ENCODE measurements at places on chromosomes 16 and 17.

DNA sequence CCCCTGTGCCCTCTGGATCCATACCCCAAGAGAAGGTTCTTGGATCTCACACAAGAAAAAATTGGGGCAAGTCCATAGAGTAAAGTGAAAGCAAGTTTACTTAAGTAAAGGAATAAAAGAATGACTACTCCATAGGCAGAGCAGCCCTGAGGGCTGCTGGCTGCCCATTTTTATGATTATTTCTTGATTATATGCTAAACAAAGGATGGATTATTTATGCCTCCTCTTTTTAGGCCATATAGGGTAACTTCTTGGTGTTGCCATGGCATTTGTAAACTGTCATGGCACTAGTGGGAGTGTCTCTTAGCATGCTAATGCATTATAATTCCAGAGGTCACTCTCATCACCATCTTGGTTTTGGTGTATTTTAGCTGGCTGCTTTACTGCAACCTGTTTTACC, 70.8 kb downstream of the NLK start:
- no peak for DNase-seq

GRCh38 chr17:50501054-50501453, 7.2 kb upstream of the MYCBPAP start:
- peak; percentile 49 for DNase-seq

GRCh38 chr16:55292491-55292890, 31.5 kb upstream of the IRX6 start:
- no peak for DNase-seq

DNA sequence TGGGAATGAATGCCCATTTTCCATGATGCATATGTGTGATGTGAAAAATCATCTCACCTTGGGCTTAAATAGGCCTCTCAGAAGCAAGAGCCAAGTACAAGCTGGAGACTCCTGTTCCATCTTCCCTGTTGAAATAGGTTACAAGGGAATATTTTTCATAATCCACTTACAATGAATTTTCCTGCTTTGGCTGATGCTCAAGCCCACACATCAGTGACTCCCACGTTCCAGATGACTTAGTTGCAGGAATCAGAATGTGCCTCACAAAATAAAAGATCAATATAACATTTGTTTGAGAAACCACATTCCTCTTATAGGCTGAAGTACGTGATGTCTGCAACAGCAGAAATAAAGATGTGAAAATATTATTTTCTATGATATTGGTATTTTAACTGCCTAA, 24.1 kb downstream of the ANKFN1 start:
- no peak for DNase-seq

DNA sequence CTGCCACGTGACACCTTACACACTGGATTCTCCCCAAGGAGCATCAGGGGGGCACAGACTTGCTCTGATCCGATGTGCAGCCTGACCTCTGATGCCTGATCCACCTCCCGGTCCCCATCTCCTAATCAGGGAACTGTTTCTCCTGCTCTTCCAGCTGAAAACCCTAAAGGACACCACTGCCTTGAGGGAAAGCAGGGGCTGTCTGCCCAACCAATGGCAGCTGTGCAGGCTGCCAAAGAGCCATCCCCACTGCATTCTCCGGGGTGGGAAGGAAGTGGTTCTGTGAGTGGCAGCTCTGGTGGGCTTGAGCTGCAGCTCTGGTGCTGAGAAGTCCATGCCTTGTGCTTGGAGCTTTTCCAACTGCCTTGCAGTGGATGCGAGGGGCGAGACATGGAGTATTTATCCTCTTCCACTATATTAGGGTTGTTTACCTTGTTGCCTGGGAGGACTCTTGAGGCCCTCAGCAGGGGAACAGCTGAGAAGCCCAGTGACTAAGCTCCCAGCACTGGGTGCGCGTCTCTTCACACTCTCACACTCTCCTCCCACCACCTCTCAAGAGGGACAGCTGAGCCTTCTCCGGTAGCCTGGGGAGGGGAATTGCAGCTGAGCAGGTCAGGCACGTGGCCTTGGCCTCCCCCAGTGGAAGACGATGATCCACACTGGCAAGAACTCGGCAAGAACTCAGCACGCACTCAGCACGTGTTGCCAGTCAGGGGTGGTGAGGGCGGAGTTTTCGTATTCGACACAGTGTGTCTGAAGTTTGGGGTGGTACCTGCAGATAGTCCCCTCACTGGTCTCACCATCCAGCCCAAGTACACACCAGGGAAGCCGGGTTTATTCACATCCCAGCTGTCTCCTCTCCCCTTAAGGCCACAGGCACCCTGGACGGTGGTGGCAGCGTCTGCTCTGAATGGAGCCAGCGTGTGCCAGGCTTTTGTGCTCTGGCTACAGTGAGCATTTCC, 21.1 kb upstream of the SPATA32 start:
- no peak for DNase-seq

DNA sequence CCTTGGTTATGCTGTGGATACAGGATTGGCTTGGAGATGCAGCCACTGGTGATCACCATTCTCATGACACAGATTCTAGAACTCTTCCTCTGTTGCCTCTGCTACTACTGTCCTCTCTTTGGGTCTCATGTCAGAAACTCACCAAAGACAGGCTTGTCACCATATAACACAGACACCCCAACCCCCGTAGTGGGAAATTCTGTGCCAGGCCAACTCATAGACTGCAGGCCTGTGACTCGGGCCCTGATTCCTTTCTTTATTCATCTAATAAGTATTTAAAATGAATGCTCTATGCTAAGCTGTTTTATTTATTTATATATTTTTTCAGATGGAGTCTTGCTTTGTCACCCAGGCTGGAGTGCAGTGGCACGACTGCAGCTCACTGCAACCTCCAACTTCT, 9.5 kb downstream of the CYB5D2 start:
- no peak for DNase-seq
